ENCODE measurements at places on chromosomes 6 and 20. TPM values are rescaled to one million over a fixed set of nuclear protein-coding genes. Genes with fewer than 3 reads are reported as not detected.

The ABCC10 gene
- 21.7 TPM for polyA plus RNA-seq

The LAMP5 gene
- not detected for polyA plus RNA-seq

The FKBP1C gene
- polyA plus RNA-seq, result 0.23 TPM

The PPP1R18 gene
- 60.2 TPM for polyA plus RNA-seq

The DUSP15 gene
- 0.66 TPM for polyA plus RNA-seq

The LAMA2 gene
- 0.01 TPM for polyA plus RNA-seq

The GABRR1 gene
- 0.03 TPM for polyA plus RNA-seq

The C20orf96 gene
- polyA plus RNA-seq, result 9.1 TPM

The LZTS3 gene
- polyA plus RNA-seq, result 2.6 TPM

The FLOT1 gene
- polyA plus RNA-seq, result 149 TPM

DNA sequence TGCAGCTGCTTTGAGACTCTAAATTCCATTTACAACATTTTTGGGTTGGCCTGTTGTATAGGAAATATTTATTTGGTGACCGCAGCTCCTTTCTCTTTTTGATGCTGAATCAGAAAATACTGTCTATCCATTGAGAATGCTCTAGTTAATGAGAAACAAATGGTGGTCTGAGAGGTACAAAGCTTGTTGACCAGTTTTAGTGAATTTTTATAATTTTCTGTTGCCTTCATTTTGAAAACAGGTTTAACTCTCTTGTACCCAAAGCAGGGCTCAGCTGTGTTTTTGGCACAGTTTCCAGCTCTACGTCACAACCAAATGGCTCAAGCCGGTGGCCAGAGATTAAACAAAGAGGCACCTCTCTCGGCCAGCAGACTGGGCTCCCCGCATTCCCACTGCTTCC is 113.2 kb downstream of the FNDC1 start:
- H3K27ac ChIP-seq, result no peak overlapping the region
- no peaks in the 10 kb centered on the region for H3K36me3 ChIP-seq
- H3K4me1 ChIP-seq, result no peaks in the 10 kb centered on the region
- H3K4me3 ChIP-seq, result no peak overlapping the region
- no peaks in the 10 kb centered on the region for H3K27me3 ChIP-seq

DNA sequence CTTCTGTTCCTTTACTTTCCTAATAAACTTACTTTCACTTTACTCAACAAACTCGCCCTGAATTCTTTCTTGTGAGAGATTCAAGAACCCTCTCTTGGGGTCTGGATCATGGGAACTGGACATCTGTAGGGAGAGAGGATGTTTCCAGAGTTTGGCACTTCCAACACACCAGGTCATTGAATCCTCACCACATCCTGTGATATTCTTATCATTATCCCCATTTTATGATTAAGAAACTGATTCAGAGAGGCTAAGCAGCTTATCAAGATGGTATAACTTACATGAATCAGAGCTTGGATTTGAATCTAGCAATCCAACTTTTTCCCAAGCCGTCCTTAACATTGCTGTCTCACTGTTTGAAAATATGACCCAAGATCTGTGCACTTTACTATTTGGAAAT is 15.5 kb downstream of the PPIL6 start:
- no peak overlapping the region for H3K4me3 ChIP-seq
- DNase-seq, result no peak
- H3K36me3 ChIP-seq, result no peaks in the 10 kb centered on the region
- no peaks in the 10 kb centered on the region for H3K27me3 ChIP-seq
- H3K27ac ChIP-seq, result no peak overlapping the region

- H3K4me3 ChIP-seq, result no peak overlapping the region
- H3K4me1 ChIP-seq, result no peaks in the 10 kb centered on the region
- no peak overlapping the region for H3K27ac ChIP-seq
Observed at GRCh38 chr6:165626711-165627110, 36.3 kb downstream of the PDE10A start.

DNA sequence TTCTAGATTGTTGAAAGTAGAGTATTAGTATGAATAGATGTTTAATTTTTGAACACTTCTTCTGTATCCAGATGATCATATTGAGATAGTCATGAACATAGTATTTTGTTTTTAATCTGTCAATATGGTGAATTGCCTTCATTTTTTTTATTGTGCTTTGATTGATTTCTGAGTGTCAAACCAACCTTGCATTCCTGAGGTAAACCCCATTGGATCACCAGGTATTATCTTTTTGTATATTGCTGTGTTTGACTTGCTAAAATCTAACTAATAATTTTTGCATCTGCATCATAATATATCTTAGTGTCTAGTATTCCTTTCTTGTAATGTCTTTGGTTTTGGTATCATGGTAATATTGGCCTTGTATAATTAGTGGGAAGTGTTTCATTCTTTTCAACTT is 25.5 kb downstream of the SERPINB1 start:
- H3K27me3 ChIP-seq, result no peaks in the 10 kb centered on the region
- no peaks in the 10 kb centered on the region for H3K36me3 ChIP-seq
- no peaks in the 10 kb centered on the region for H3K4me1 ChIP-seq
- H3K27ac ChIP-seq, result no peak overlapping the region
- no peak for DNase-seq

- no peak overlapping the region for H3K27ac ChIP-seq
- peaks cover 5% of the 10 kb centered on the region for H3K27me3 ChIP-seq
- DNase-seq, result no peak
- H3K36me3 ChIP-seq, result no peaks in the 10 kb centered on the region
Observed at GRCh38 chr6:137089305-137089704, 44.5 kb upstream of the IL20RA start.

DNA sequence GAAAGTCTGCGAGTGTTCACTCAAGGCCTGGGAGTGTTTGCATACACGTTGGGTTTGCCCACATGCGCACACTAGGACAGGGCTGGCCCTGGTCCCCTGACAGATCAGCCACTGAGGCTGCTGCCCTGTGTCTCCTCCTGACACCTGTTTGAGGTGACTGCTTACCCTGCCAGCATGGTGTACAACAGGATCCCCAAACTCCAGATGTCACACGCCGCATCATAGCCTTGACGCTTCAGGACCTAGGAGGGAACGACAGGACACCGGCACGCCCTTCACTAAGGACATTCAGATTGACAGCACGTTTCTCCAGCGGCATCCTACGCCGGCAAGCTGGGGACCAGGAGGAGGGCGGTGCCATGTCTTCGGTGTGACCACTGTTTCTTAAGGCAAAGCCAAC is 37.0 kb upstream of the MPC1 start:
- no peak for DNase-seq
- no peaks in the 10 kb centered on the region for H3K4me1 ChIP-seq
- H3K36me3 ChIP-seq, result no peaks in the 10 kb centered on the region
- no peak overlapping the region for H3K27ac ChIP-seq

- H3K27ac ChIP-seq, result no peak overlapping the region
- no peaks in the 10 kb centered on the region for H3K27me3 ChIP-seq
- peaks cover 20% of the 10 kb centered on the region for H3K36me3 ChIP-seq
Observed at GRCh38 chr6:156826290-156826955, 49.2 kb downstream of the ARID1B start.

DNA sequence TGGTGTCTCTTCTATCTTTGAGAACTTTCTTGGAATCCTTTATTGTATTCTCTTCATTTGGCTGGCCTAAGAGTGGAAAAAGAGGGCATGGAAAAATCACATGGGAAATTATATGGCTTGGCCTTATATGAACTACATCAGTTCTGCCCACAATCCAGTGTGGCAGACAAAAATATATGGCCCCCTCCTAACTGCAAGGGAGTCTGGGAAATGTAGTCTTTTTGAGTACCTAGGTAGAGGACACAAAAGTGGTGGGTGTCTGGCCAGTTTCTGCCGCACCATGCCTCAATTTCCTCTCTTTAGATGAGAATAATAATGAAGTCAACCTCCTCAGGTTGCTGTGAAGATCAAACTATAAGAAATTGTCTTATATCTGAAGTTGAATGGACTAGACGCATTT is 109.3 kb downstream of the SCP2D1 start:
- no peaks in the 10 kb centered on the region for H3K27me3 ChIP-seq
- H3K27ac ChIP-seq, result no peak overlapping the region

- H3K4me1 ChIP-seq, result no peaks in the 10 kb centered on the region
- H3K27me3 ChIP-seq, result no peaks in the 10 kb centered on the region
- no peak overlapping the region for H3K4me3 ChIP-seq
- H3K36me3 ChIP-seq, result no peaks in the 10 kb centered on the region
- no peak overlapping the region for H3K27ac ChIP-seq
- DNase-seq, result no peak
Observed at GRCh38 chr6:79504372-79504771, 32.9 kb downstream of the LCA5 start.

DNA sequence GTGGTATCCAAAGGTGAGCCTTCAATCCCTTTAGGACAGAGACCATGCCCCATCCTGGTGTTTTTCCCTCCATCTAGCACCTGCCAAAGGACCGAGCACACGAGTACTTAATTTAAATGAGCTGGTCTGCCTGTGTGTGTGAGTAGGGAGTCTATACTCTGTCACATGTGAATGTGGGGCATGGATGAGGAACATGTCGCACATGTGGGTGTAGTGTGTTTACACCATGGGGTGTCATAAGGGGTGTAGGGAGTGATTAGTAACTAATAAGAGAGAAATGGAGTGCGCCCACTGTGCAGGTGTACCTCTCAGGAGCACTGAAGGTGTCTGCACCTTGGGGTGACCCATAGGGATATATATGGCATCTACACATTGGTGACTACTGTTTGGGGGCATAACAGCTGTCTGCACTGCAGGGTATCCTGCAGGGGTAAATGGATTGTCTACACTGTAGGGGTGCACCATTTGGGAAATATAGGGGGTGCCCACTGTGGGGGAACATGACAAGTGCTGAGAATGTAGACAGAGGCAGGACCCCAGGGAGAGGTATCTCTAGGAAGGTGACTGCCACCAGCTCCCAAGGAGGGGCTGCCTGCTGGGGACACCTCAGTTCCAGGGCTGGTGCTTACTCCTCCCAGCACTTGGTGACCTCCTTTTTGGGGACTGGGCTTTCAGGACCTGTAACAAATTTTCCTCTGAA is 53.5 kb downstream of the EBF4 start:
- H3K4me3 ChIP-seq, result no peak overlapping the region
- H3K36me3 ChIP-seq, result no peaks in the 10 kb centered on the region
- peaks cover 44% of the 10 kb centered on the region for H3K27me3 ChIP-seq
- no peak for DNase-seq

DNA sequence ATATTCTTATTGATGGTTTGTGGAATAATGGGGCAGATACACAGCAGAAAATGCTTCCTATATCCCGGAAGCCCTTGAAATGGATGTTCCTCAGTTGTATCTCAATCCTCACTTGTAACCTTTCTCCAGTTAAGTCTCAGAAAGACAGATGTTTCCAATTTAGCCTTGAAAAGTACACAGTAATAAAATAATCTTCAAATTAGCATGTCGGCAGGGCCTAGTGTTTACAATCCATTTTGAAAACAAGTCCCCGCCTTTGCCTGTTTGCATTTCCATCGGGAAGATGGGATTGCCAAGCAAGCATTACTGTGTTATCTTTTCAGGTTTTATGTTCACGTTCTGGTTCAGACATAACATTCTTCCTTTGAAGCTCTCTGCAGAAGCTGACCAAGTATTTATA is 41.5 kb downstream of the SNRNP48 start:
- H3K4me1 ChIP-seq, result no peaks in the 10 kb centered on the region
- H3K27me3 ChIP-seq, result peaks cover 54% of the 10 kb centered on the region
- no peak overlapping the region for H3K27ac ChIP-seq
- H3K36me3 ChIP-seq, result no peaks in the 10 kb centered on the region
- no peak for DNase-seq

GRCh38 chr20:33909331-33909921 is 84.3 kb upstream of the RALY start:
- H3K4me3 ChIP-seq, result no peak overlapping the region
- H3K4me1 ChIP-seq, result no peaks in the 10 kb centered on the region
- H3K36me3 ChIP-seq, result no peaks in the 10 kb centered on the region
- DNase-seq, result no peak
- peaks cover 14% of the 10 kb centered on the region for H3K27me3 ChIP-seq
- no peak overlapping the region for H3K27ac ChIP-seq

DNA sequence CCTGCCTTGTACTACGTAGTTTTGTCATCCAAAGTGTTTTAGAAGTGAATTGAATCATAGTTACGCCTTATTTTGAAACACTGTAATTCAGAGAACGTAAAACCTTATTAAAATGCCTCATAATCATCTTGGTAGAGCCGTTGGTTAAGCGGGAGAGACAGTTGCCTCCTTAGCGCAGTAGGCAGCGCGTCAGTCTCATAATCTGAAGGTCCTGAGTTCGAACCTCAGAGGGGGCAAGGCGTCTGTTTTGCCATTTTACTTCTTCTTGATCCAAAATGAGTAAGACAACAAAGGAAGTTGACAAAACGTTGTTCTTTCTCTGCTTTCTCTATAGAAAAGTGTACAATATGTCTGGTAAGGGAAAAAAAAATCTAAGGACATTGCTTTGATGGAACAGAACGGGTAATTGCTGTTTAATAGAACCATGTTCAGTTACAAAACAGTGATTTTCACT is 20.7 kb upstream of the TRIM27 start:
- no peaks in the 10 kb centered on the region for H3K27me3 ChIP-seq
- peaks cover 7% of the 10 kb centered on the region for H3K4me1 ChIP-seq
- H3K27ac ChIP-seq, result peak overlapping the region; percentile 94

- H3K36me3 ChIP-seq, result no peaks in the 10 kb centered on the region
- no peak overlapping the region for H3K27ac ChIP-seq
- DNase-seq, result no peak
- no peaks in the 10 kb centered on the region for H3K27me3 ChIP-seq
Observed at GRCh38 chr6:126614642-126615504, 275.0 kb downstream of the CENPW start.

- H3K4me3 ChIP-seq, result no peak overlapping the region
- H3K4me1 ChIP-seq, result no peaks in the 10 kb centered on the region
- no peak overlapping the region for H3K27ac ChIP-seq
Observed at GRCh38 chr6:38943964-38944363, 104.6 kb upstream of the GLP1R start.

GRCh38 chr20:16622501-16622900 is 49.3 kb upstream of the KIF16B start:
- H3K4me3 ChIP-seq, result no peak overlapping the region
- H3K36me3 ChIP-seq, result no peaks in the 10 kb centered on the region
- H3K27me3 ChIP-seq, result no peaks in the 10 kb centered on the region
- H3K4me1 ChIP-seq, result no peaks in the 10 kb centered on the region

DNA sequence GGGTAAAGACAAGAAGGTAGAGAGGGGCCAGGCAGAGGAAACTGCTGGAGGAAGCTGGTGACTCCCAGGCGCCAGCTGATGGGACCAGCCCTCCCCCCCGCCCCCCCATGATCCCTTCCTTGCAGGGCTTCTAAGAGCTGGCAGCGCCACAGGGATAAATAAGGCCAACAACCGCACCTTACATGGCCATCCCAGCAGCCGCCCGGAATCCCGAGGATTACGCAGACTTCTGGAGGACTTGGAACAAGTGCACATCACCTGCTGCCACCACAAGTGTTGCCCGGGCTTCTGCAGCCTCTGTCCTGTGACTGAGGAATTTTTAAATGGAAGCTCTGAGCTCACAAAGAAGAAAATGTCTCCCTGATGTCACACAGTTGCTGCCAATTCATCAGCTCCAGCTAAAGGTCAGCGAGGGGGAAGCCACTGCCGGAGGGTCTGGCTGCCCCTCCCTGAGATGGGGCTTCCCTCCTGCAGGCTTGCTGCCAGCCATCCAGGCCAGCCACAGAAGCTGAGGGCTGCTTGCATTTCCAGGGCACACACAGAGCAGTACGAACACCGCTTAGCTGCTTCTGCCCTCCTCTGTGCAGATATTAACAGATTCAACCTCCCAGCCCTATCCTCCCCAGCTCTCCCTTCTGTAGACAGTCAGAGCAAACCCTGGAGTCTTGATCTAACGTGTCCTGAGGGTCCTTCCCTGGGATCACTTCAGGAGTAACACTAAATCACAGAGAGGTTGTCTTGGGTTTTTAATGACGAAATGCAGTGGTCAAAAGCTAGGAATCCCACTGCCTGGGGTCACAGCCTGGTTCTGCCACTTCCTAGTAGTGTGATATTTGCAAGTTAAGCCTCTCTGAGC is 38.6 kb upstream of the PIM1 start:
- no peak for DNase-seq
- H3K36me3 ChIP-seq, result no peaks in the 10 kb centered on the region
- peaks cover 39% of the 10 kb centered on the region for H3K4me1 ChIP-seq
- H3K4me3 ChIP-seq, result no peak overlapping the region
- H3K27ac ChIP-seq, result peak overlapping the region; percentile 3
